Stimulated activated CD8-positive, alpha-beta memory T cell treated with anti-CD3 and anti-CD28 coated beads, Interleukin-7, amount 100 ng/mL, for 1 hour (primary cell): ENCODE measurements at places on chromosomes 1 and 21.

DNA sequence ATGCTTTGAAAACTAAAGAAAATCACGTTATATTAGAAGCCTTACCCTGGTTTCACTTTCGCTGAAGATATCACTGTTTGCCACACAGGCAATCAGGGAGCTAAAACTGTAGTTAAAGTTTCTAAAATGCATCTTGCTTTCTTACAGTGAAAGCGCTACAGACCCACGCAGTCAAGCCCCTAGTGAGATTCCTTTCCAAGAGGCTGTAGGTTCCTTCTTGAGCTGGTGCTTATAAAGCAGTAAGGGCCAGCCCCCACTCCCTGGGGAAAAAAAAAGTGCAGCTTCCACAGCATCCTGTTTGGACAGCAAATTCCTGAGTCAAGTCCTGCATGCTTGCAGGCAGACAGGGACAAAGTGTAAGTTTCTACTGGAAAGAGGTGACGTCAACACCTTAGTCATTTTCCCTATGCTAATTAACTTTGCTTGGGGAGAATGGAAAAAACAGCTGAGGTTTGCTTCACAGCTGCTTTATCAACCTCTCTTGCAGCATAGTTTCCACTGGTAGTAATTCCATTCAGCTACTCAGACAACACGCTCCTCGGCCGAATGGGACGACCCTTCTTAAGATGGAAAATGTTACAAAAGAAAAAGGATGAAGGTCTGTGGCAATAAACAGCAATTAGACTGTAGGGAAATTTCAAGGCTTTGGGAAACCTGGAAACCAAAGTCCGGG lies 14.7 kb upstream of the KCNE1 start:
- DNase-seq = no peak

- DNase-seq = no peak
These were observed 159.4 kb downstream of the BARHL2 start for GRCh38 chr1:90557706-90558105.

DNA sequence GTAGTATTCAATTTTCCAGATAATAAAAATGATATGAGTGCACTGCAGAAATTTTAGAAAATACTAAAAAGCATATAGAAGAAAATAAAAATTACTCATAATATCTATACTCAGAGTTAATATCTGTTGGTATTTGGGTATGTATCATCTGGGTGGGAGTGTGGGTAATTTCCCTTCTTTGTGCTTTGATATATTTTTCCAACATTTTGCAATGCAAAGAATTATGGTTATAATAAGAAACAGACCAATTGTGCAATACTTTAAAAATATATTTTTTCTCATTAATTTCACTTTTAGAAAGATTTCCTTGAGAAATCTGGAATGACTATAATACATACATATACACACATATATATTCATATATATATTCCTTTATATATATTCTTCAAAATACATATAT lies 665.7 kb downstream of the ADGRL2 start:
- no peak for DNase-seq

GRCh38 chr1:91754348-91754747 lies 131.6 kb downstream of the TGFBR3 start:
- DNase-seq = no peak

- DNase-seq = no peak
These were observed 25.2 kb downstream of the FHAD1 start for GRCh38 chr1:15272009-15272781.

DNA sequence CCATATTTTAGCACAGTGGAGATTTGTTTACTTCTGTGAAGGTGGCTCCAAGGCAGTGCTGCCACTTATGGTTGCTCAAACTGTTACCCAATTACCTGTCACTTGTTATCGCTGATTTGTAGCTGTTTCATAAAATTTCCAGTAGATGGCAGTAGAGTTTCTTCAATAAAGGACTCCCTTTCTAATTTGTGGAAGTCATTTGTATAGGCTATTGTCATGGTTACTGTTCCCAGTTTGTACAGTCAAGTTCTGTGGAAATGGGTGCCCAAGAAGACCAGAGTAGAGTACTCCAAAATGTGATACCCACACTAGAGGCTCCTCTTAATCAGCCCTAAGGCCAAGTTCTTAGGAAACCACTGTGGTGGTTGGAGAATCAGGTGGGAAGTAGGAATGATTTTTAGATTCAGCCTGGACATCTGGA lies 186.1 kb downstream of the CLEC20A start:
- DNase-seq = no peak

DNA sequence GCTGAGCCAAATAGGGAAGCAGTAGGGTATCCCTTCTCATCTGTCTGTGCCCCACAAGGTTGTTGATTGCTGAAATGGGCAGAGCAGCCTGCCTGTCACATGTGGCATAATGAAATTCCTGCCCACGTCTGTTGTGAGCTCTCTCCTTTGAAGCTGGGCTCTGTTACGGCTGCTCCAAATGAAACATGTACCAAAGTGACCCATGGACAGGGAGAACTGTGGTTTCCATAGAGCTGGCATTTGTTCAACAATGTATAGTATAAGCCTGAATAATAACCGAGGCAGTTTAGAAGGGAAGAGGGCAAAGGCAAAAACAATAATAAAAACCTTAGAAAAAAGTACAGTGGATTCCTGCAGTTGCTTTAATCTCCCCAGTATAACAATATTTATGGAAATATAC lies 149.7 kb downstream of the LYPLAL1 start:
- DNase-seq = no peak

DNA sequence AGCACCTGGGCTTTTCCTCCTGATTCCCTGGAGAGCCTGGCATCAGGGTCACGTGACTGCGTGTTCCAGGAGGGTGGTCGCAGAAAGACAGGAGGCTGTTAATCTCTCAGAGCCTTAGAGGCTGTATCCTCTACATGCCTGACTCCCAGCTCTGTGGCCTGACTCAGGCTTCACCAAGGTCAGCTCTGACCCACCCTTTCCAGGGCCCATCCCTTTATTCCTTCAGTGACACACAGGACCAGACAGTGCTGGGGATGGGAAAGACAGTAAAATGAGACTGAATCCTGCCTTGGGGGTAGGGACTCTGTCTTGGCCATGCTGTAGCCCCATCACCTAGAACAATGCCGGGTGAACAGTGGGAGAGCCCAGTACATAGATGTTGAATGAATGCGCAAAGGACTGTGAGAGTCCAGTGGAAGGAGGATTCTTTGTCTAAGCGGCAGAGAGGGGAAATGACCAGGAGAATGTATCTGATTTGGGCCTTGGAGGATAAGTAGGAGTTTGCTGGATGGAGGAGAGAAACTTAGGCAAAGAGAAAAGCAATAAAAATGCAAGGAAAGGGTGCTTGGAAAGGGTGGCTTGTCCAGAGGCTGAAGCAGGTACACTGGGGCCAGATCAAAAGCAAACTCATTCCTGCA lies 33.0 kb downstream of the EPHX1 start:
- DNase-seq = no peak

DNA sequence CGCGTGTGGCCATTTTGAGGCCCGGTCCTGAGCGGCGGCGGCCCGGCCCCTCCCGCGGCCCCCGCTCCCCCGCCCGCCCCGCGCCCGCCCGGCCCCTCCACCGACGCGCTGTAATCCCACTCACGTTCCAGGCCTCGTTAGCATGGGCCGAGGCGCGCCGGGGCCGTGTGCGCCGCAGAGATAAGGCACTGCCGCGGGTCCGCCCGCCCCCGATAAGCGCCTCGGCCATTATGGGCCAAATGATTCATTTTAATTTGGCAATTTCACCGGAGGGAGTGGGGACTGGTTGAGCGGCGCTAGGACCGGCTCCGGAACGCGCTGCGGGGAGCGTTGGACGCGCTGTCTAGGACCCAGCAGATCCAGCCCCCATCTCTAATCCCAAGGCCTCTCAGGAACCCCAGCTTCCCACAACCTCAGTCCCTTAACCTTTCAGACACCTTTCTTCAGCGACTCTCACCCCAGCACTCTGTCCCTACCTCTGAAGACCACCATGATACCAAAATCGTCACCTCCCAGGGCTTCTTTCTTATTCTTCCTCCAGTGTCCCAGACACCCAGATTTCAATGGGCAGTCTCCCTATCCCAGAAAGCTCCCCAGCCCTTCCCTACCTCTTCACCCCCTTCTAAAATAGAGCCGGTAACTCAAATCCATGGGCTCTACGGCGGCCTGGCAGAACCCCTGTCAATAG lies at the start of gene TAL1:
Gene TAL1 (minus strand): TSS at position 39 of the 688 bp plus-strand sequence. CDS start 6,337 bp downstream, outside the sequence.
- no peak for DNase-seq

GRCh38 chr1:60809204-60809980 lies 273.0 kb upstream of the NFIA start:
- DNase-seq = no peak

DNA sequence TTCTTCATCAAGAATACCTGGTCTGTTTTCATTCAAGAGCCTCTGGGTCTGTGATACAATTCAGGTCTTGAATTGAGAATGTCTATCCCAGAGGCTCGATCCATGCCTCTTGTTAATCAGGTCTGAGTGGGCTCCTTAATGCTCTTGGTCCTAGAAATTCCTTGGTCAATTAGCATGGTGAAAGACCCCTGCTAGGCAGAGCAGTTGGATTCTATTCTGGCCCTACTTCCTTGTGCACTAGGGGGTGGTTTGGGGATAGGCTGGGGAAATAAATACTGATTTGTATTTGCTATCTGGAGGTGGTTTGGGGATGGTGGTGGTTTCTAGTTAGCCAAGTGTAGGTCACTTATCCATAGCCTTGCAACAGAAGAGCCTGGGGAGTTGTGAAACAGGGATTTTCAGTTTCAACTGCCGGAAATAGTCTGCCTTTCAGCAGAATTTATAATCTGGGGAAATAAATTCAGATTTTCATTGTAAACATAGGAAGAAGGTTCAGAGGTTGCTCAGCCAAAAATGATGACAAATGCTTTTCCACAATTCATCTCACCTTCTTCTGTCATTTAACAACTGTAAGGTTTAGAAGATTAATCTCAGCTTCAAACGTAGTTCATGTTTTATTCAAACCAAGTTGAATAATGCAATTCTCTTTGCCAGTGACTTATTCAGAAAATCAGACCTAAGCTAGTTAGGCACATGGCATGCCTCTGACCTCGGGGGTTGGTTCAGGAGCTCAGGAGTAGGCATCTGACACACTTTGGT lies 22.2 kb upstream of the SCAF4 start:
- DNase-seq = no peak

DNA sequence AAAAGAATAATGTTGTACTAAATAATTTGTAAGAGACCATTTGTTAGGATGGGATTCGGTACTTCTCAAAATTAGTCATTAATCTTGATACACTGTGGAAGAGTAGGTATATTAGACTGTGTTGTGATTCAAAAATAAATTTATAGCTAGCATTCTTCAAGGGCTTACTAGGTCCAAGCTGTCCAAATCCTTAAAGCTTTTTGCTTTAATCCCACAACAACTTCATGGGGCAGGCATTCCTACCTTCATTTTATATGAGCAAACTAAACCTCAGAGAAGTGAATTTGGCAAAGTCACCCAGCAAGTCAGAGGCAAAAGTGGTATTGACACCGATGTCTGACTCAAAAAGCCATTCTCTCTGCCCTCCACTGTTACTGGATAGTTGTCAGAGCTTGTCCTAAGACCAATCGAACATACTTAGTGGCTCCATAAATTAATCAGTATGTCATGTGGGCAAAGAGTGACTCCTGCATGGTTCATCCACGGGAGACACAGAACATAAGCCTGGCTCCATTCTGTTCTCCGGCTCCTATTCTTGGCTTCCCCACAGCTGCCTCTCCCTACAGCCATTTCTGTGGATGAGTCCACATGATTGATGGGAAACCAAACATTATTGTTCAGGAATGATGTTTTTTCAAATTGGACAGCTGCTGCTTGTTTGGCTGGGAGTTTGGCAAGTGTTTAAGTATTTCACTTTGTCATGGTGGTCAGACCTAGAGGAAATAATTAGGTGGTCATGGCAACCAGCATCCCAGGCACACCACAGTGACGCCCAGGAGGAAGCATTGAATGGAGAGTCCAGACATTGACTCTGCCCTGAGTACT lies 133.4 kb upstream of the FGGY start:
- DNase-seq = no peak

DNA sequence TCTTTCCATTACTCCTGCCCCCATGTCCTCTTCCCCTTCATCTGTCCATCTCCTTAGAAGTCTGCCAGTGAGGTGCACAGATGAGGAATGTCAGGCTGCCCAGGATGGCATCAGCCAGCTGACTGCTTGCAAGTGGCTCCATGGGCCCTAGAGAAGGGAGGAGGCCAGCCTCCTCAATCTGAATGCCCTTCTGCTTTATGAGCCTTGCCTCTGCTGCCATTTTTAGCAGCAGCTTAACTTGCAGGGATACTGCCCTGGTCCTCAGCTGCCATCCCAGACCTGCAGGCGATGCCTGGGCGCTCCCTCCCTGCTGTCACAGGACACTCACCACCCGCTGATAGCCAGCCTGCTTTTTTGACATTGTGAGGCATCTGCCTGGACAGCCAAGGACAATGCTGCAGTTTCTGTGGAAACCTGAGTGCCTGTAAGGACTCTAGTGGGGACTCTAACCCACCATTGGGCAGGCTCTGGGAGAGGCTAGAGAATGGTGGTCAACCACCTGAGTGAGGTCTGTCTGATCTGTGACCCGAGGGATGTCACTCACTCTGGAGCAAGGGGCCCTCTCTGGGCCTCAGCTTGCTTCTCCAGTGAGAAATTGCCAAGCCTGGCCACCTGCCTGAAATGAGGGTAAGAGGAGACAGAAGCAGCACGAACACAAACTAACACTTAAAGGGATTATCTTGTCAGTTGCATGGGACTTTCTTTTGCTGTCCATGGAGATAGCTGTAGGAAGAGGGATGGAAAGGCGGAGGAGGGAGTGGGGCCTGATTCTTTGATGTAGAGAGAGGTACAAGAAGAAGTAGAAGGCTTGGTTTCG lies 185.0 kb downstream of the MIS18A start:
- DNase-seq = no peak

GRCh38 chr1:83033682-83034081 lies 965.2 kb downstream of the TTLL7 start:
- DNase-seq = no peak

GRCh38 chr21:38310646-38311485 lies 54.1 kb downstream of the KCNJ15 start:
- DNase-seq = no peak

DNA sequence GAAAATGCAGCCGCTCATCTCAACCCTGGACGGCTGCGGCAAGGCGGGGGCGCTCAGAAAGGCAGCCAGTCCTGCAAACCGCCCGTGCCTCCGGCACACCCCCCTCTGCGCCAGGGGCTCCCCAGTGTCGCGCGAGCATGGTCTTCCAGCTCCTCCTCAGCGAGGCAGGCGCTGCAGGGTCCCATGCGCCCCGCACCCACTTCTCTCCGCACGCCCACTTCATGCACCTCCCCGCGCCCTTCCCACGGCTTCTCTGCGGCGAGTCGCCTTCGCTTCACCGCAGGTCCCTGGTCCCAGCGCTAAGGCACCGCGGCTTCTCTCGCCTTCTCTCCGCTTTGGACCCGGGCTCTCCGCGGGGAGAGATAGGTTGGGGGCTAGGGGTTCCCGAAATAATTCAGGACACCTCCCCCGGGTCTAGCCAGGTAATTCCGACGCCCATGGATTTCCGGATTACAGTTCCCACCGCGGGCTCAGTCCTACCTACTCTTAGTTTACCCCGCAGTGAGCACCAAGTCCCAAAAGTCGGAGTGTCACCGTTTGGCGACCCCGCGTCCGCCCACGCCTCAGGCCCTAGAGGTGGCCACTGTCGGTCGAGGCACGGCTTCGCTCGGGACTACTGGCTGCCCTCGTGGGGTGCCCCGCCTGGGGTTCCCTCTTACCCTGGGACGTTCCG lies 67.5 kb downstream of the SYT2 start:
- DNase-seq = no peak

GRCh38 chr21:29299916-29300806 lies 1.4 kb downstream of the BACH1 start:
- no peak for DNase-seq

- no peak for DNase-seq
These were observed 318.8 kb upstream of the FAM78B start for GRCh38 chr1:166485620-166486019.

- no peak for DNase-seq
These were observed 16.0 kb downstream of the ITPKB start for GRCh38 chr1:226722901-226723656.
